ENCODE measurements at places on chromosomes 5 and 9.
A peak's percentile ranks its signal among the peaks of the same experiment; 100 is the strongest.

GRCh38 chr5:132473019-132473531, 17.5 kb downstream of the IRF1 start:
- peak; percentile 81 for DNase-seq

DNA sequence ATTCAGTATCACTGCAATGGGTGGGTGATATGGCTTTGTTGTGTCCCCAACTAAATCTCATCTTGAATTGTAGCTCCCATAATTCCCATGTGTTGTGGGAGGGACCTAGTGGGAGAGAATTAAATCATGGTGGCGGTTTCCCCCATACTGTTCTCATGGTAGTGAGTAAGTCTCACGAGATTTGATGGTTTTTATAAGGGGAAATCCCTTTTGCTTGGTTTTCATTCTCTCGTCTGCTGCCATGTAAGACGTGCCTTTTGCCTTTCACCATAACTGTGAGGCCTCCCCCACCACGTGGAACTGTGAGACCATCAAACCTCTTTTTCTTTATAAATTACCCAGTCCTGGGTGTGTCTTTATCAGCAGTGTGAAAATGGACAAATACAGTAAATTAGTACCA, 9.5 kb upstream of the NANS start:
- no peak for DNase-seq

- no peak for DNase-seq
Measured at GRCh38 chr9:13674926-13675637, 395.6 kb upstream of the MPDZ start.

- DNase-seq = peak; percentile 0
Measured at GRCh38 chr9:23590276-23591000, 235.6 kb downstream of the ELAVL2 start.

- DNase-seq = no peak
Measured at GRCh38 chr5:173282916-173283315, 45.3 kb downstream of the STC2 start.

DNA sequence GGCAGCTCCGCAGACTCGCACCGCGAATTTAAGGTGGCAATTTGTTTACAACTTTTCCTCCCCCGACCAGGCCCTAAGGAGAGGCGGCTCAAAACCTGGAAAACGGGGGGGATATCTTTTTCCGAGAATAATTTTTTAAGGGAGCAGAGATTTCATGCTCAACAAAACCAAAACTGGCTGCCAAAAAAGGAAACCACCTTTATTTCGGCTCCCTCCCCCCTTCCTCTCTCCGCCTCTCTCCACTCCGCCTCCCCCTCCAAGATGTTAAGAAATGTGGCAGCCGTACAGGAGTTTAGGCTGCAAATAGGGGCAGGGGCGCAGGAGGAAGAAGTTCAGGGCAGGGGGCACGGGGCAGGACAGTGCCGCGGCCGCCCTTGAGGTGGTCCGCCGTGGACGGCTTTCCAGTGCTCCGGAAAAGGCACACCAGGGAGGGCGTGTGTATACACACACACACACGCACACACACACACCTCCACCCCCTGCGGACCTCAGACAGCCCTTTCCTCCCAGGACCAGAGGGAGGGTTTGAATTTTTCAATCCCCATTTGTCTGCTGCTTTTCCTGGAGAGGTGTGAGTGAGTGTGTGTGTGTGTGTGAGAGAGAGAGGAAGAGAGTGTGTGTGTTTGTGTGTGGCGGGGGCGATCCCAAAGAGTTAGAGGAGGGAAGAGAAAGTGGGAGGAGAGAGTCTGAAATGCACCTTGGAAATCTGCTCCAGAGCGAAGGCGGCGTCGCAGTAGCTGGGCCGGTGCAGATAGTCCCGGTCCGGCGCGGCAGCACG, 9.1 kb downstream of the PTCH1 start:
- peak; percentile 26 for DNase-seq

DNA sequence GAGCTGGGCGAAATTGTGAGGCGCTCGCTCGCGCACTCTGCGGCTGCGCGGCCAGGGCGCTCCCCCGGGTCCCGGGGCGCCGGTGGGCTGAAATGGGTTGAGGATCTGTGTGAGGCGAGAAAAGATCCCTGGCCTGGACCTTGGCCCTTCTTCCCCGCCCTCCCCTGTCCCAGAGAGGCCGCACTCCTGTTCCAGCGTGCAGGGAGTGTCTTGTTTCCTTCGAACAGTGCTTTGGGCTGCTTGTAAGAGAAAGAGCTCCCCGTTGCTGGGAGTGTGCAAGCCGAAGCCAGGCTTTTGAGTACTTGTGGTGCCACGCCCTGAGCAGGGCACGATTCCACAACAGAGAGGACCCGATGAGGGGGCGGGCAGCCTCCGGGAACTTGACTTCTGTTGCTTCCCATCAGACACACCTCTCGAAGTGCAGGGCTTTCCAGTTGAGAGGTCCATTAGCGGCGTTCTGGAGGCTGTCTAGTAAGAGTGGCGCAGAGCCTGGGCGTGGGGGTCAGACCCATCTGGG, 535 bp downstream of the DOLPP1 start:
- no peak for DNase-seq

DNA sequence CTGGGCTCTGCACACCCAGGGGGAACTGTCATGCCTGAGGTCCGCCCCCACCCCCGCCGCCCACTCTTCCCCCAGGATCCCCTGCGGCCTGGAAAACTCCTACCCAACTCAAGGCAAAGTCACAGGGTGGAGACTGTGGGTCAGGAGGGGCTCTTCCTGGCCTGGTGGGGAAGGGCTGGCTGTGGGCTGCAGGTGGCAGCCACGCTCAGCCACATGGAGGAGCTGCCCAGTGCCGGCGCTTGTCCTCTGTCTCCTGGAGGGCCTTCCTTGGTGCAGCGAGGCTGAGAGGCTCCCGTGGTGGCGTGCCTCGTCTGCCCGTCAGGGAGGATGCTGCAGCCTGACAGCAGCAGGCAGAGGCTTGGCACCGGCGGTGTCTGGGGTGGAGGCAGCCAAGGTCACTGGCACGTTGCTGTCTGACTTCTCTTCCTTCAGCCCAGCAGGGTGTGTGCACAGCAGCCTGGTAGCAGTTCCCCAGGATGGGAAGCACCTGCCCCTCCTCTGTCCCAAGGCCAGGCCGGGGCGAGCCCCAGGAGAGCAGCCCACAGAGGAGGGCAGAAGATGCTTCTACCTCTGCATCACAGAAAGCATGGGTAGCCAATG, 78.1 kb downstream of the ADAMTS2 start:
- DNase-seq = no peak

DNA sequence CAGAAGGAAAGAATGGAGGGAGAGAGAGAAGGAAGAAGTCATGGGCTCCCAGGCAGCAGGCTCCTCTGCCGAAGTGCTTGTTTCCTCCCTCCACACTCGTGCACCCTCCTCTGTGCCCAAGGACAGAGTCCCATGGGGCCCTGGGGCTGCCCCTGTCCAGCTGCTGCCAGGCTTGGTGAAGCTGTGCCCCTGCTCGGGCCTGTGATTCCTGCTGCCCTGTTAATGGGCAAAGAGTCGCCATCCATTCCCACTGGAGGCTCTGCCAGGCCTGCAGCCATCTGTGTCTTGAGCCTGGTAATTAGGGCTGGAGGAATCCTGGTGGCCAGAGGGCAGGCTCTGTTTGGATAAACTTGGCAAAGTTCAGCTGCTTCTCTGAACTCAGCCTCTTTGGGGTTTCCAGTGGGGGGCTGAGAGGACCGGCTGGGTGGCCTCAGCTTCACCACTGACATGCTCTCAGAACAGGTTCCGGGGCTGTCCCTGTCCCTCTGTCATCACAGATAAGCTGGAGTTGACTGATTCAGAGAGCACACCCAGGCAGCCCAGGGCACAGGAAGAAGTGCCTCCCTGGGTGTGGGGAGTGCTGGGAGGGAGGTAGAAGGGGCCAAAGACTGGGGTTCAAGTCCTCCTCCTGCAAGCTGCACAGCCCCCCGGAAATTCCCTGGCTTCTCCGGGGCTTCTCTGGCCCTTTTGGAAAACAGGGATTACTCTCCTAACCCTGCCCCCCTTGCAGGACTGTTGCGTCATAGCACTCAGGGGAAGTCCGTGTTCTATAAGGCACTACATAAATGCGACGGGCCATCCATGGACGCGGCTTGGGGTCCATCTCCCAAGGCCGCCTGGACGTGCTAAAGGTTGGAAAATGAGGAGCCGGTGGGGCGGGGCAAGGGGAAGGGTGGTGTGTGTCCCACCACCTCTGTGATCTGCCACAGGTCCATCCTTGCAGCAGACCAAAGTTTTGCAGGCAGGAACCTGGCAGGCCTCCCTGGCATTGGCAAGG, 154.8 kb downstream of the PAX5 start:
- no peak for DNase-seq

- DNase-seq = no peak
Measured at GRCh38 chr5:17443333-17444130, 54.5 kb upstream of the TAF11L2 start.

- DNase-seq = no peak
Measured at GRCh38 chr5:116488356-116489041, 86.1 kb downstream of the SEMA6A start.

DNA sequence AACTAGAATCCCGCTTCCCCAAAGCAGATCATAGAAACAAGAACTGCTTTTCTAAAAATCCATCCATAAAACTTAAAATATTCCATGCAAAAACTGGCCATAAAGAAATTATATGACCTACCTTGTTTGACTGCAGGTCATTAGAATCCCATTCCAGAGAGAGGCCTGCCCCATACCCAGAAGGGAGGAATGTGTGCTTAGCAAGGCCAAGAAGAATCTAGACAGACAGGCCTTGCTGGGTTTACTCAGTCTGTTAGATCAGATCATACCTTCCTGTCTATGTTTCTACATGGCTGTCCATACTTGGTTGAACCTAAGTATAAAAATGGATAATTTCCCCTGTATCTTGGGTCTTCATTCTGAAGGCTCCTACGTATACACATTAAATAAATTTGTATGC, 358.8 kb upstream of the TRPC7 start:
- DNase-seq = no peak

GRCh38 chr9:24698881-24699518, 153.3 kb upstream of the IZUMO3 start:
- no peak for DNase-seq

GRCh38 chr5:139872052-139872766, 76.6 kb downstream of the PSD2 start:
- no peak for DNase-seq
